CD4-positive, alpha-beta T cell treated with Interleukin-4 for 1 hour (primary cell): ENCODE measurements at places on chromosomes 2 and 18.

DNA sequence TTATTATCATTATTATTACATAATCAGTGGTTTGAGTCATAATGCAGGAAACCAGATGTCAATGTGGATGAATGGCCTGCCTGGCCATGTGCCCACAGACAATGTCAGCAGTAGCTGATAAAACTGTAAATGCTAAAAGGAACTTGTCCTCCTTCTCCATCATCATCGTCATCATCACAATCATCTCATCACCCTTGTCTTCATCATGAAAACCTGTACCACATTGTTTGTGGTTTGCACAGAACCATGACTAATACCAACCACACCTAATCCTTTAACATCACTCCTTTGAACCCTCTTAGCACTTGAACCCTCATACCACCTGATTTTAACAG, 96.0 kb downstream of the HNMT start:
- no peak for DNase-seq

DNA sequence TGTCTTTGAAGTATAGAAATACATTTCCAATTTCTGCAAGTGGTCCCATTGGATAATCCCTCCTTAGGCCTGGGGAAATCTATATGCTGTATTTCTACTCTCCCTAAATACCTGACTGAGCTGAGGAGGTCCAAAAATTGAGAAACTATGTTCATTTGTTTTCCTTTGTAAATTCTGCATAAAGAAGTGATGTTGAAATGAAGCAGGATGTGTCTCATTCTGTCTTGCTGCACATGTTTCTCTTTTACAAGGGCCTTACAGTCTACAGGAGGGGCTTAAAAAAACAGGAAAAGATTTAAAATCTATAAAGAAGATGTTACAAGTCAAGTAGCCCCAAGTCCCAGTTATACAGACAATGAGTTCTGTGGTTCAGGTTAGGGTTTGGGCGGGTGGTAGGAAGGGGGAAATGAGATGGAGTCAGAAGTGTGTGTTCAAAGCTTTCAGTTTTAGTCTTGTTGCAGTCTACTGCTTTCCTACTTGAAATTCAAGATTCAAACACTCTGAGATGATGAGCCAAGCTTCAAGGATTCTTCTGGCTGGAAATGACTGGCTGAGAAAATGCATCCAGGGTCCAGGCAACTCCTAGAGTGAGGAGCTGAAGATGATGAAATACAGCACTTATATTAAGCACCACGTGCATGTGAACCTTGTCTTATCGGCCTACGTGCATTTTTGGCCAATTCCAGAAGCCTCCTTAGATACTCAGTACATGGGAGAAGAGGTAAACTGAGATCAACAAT, 146.3 kb upstream of the CELF4 start:
- no peak for DNase-seq

- no peak for DNase-seq
Observed at GRCh38 chr2:60679036-60679780, 76.9 kb upstream of the PAPOLG start.

DNA sequence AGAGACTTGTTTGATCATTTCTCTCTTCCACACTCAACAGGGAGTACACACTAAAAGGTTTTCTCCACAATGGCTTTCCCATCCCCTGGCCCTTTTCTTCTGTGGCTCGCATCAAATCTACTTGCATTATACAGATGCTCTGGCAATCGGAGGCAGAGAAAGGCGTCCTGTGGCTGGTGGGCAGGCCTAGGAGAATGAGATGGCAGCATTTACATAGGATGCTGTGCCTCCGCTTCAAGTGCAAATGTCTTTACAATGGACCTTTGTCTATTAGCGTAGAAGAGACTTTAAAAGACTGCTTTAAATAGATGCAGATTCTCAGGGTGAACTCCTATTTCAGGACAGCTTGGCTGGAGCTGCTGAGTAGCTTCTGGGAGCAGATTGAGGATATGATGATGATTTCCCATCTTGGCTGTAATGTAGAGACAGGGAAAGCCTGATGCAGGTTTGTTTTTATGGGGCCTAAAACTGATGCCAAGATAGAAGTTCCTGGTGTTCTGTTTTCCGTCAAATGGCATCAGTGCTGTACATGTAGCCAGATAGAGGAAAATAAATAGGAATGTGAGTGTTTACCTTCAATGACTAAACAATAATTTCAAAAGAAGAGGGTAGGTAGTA, 423.4 kb downstream of the RND3 start:
- DNase-seq, result no peak
